Left ventricle myocardium superior (tissue), 1 donor: ENCODE measurements at places on chromosomes 1 and 21.

DNA sequence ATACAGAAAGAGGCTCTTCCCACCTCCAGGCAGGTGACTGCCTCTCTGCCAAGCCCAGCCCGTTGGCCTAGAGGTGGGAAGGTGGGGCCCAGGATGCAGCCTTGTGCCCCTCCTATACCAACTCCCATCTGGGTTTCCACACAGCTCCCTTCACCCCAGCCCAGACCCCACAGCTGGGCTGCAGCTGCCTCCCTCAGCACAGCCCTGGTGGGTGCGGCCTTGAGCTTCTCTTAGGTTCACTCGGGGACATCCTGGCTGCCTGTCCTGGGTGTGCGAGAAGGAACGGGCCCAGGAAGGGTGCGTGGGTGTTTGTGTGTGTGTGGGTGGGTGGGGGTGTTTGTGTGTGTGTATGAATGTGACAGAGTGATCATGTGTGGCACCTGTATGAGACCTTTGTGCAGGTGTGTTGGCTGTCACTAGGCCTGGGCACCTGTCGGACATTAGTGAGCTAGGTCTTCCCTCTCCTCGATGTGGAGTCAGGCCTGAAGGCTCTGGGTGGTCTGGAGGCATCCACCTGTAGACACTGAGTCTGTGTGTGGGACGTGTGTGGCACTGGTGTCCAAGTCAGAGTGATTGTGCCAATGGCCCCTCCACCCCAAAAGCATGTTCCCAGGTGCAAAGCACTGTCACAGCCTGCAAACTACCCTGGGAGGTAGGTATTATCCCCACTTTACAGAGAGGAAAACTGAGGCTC lies 30.7 kb downstream of the FOXO6 start:
- no peak for DNase-seq

DNA sequence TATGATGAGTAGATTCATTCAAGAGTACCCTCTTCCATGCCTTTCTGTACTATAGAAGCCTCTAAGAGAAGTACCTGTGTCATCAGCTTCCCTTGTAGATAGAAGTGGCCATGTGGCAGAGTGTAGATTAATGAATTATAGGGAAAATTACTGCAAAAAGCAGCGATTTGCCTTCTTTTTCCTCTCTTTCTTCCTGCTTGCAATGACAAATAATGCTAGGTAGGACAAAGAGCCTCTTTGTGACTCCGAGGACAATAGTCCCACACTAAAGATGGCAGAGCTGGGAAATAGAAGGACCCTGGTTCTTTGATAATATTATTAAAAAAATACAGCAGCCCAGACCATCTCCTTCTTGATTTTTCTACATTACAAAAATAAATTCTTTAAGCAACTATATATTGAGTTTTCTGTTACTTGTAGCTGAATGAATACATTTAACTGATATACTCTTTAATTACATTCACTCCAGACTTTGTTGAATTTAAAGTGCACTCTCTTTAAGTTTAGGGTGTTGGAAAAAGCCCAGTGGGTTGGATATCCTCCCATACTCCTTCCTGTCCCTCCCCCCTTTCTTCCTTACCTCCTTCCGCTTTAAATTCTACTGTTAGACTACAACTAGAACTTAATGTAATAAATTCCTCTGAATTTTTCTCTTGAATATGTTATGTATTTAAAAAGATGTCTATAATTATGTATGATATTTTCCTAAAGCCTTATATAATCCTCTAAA lies 198.2 kb upstream of the APP start:
- no peak for DNase-seq

GRCh38 chr1:70427976-70428375 lies 16.9 kb downstream of the CTH start:
- DNase-seq, result no peak

DNA sequence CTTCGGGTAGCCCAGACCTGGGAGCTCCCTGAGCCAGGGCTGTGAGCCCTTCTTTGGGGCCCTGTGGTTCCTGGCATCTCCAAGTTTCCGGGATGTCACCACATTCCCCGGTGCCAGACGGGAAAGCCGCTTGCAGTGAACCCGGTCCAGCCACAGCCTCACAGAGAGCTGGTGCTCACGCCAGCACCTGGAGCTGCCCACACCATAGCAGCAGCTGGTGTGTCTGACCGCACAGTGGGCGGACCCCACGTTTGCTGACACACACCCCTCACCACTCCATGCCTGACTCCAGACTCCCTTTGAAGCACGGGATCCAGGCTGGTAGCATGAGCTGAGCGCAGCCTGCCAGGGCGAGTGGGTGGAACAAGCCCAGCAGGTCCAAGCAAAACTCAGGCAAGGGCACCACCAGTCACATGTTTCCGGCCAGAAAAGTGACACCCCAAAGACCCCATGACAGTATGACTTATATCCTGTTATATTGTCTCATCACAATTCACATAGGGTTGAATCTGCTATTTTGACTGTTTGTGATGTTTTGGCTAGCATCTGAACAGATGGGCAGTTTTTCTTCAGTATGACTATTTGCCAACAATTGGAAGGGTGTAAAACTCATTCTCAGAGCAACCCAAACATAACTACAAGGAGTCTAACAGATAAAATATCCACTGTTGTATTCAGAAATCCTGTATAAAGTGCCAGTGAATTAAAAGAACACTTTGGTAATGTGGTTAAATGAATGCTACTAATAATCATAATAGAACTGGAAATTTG lies 285.4 kb downstream of the SMYD3 start:
- DNase-seq, result no peak

DNA sequence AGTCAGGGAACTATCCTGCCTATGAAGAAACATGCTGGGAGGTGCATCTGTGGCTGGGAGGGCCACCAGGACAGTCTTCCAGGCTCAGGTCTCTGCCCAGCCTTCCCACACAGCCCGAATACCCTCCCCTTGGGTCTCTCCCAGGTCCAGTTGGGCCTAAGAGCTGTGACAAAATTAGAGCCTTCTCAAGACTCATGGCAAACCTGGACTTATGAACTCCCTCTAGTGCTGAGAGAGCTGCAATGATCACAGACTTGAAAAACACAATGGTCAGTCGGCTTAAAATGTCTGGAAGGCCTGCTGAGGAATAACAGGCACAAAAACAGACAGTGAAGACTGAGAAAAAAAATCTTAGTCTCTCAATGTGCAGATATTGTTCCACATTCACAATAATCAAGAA lies 325.1 kb downstream of the BRINP2 start:
- no peak for DNase-seq

GRCh38 chr1:224495866-224496265 lies 61.3 kb upstream of the WDR26 start:
- DNase-seq, result no peak

GRCh38 chr1:110951161-110951560 lies 12.6 kb downstream of the LRIF1 start:
- no peak for DNase-seq

GRCh38 chr1:18921516-18922251 lies 19.3 kb upstream of the ALDH4A1 start:
- no peak for DNase-seq

DNA sequence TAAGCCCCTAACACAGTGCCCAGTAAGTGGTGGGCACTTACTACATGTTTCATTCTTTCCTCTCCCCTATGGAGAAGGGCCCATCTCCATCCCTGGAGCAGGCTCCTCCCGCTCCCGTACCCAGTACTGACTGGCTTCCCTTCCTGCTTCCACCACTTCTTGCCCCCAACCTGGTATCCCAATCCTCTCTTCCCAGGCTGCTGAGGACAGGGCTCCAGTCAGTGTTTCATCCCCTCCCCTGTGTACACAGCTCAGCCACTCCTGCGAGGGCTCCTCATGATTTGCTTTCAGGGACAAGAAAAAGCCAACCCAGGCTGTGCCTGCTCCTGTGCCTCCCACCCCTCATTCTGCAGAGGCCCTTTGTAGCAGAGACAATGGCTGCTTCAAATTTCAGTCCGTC lies 20.8 kb upstream of the ETV3 start:
- no peak for DNase-seq

DNA sequence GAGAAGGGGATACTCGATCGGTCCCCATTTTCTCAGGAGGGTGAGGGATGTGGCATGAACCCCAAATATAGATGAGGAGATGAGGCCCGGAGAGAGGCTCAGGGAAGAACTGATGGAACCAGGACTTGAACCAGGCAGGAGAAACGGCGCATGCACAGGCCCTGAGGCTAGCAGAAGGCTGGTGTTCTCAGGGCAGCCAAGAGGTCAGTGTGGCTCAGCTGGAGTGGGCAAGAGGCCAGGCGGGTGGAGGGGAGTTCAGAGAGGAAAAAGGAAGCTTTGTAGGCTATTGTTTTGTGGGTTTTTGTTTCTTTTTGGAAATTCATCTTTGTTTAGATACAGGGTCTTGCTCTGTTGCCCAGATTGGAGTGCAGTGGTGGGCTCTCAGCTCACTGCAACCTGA lies 122.0 kb downstream of the LACTBL1 start:
- peak; percentile 72 for DNase-seq

DNA sequence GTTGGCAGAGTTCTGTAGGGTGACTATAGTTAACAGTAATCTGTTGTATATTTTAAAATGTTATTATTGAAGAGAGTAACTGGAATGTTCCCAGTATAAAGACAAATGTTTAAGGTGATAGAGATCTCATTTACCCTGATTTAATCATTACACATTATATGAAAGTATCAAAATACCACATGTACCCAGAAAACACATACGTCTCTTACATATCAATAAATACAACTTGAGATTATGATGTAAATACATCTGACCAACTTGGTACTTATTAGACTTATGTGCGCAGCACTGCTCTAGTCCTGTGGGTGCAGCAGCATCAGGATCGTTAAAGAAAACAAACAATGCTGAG lies 670 bp upstream of the PARK7 start:
- DNase-seq, result no peak

DNA sequence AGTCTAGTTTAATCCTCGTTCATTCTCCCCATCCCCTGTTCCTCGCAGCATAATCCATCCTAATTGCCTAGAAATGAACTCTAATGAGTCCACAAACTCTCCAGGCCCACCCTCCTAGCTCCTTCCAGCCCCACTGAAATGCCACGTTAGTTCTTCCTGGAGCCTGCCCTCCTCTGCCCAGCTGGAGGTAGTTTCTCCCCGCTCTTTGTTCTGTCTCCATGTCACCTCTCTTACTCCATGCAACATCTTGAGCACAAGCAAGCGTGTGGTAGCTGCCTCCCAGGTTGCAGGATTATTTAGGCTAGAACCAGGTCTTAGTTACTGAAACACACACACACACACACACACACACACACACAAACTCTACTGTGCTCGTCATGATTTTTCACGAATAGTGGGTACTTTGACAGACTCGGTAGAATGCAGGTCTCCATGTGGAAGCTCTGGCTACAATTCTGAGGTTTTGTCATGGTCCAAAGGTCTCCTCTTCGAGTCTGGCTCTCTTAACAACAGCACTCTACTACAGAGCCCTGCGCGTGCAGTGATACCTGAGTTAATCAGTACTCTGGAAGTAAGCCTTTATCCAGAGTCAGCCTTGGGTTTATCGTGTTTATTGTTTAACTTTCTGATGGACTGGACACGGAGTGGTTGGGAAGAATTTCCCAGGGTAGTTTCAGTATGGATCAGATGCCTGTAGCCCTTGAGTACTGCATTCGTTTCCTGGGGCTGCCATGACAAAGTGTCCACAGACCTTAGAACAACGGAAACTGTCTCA lies 27.5 kb downstream of the HUNK start:
- no peak for DNase-seq

- peak; percentile 97 for DNase-seq
Measured at GRCh38 chr1:119631433-119632102, 16.5 kb downstream of the ZNF697 start.

DNA sequence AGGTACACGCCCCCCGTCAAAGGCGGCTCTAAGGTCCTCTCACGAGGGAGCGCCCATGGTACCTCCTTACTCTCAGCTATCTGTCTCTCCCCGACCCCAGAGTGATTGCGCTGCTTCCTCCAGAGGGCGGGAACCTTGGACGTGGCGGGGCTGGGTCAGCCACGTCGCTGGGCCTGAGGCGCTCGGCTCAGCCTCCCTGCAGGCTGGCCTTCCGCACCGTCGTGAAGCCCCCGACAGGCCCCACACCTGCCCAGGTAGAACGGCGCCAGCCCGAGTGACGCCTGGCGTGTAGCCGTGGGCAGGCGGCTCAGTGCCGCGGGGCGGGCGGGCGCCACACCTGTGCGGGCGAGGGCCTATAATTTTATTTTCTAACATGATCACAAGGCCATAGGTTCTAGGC lies 122.2 kb upstream of the BEND5 start:
- DNase-seq, result no peak

- no peak for DNase-seq
Measured at GRCh38 chr1:34645919-34646318, 108.9 kb upstream of the GJB5 start.

GRCh38 chr1:163772246-163772645 lies 450.5 kb downstream of the NUF2 start:
- DNase-seq, result no peak

- peak; percentile 52 for DNase-seq
Measured at GRCh38 chr1:21669258-21670058, at the start of gene RAP1GAP. RAP1GAP (minus strand) TSS chr1:21669357; CDS start chr1:21620032, 49,325 bp downstream.

DNA sequence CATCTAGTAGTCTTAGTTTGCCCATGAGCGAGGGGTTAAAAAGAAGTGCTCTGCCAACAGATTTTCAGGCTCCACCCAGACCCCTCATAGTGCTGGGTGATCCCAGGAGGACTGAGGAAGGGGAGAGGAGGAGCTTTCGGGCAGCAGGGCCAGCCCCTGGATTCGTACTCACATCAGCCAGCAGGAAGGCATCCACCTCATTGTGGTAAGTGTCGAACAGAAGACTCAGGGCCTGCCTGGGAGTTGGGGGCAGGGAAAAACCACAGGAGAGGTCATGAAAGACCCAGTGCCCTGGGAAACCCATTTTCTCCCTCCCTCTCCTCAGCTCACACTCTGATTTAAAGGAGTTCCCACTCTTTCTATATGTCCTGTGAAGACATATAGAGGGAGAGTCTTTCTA lies 34.9 kb downstream of the PIK3C2B start:
- no peak for DNase-seq

DNA sequence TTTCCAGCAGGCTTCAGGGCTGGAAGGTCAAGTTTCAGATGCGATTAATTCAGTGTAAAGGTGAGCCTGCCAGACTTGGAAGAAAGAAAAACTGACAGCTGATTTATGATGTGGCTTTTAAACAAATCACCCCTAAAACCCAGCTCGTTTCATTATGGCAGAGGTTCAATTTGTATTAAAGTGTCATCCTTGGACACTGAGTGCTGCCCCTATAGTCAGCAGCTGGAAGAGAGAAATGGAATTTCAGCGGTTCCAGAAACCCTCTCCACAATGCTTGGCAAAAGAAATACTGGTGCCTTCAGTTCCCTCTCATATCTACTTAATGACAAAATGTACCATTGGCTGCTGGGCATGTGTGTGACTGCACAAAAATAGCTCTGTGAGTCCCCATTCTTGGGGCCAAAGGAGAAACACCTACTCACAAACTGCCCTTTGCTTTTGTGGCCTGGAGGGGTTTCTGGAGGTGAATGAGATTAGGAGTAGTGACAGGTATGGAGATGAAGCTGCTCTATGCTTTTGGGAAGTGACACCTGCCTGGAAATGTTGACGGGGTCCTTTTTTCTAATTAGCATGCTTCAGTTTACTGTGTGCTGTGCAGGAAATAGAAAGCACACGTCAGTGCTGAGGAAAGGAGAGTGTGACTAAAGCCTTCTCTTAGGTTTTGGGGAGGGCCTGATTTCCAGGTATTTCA lies 95.1 kb upstream of the TSPAN2 start:
- no peak for DNase-seq

GRCh38 chr1:184408580-184408979 lies 21.8 kb downstream of the C1orf21 start:
- no peak for DNase-seq
